Stimulated activated CD8-positive, alpha-beta memory T cell treated with anti-CD3 and anti-CD28 coated beads, Interleukin-4, amount 100 ng/mL, for 48 hours (primary cell): ENCODE measurements at places on chromosomes 16 and 17.

DNA sequence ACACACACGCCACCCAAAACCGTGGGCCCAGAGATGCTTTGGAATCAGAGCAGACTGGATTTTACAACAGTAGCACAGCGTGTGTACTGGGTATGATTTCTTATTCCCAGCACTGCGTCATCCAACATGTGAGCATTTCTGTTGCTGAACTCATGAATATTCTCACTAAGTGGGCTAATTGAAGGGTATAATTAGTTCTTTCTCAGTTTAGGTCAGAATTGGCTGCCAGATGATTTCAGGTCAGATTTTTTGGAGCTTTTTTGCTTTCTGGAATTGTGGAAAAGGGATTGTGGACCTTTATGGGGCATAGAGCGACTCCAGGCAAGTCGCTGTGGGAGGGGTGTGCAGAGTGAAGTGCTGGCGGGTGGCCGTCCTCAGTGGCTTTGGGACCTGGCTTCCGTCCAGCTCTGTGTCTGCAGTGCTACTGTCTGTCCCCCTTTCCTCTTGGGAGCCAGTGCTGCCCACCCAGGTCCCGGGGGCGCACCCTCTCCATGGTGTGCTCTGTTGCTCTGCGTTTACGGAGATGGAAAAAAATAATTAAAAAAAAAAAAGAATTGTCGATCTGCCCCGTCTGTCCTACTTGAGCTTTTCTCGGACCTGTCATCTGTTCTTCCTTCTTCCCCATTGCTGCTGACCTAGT, 25.0 kb downstream of the FOXK2 start:
- no peak for DNase-seq

- DNase-seq = no peak
Observed at GRCh38 chr16:56211435-56211981, 20.2 kb downstream of the GNAO1 start.

GRCh38 chr17:27539152-27539551, 82.9 kb downstream of the KSR1 start:
- DNase-seq = no peak

DNA sequence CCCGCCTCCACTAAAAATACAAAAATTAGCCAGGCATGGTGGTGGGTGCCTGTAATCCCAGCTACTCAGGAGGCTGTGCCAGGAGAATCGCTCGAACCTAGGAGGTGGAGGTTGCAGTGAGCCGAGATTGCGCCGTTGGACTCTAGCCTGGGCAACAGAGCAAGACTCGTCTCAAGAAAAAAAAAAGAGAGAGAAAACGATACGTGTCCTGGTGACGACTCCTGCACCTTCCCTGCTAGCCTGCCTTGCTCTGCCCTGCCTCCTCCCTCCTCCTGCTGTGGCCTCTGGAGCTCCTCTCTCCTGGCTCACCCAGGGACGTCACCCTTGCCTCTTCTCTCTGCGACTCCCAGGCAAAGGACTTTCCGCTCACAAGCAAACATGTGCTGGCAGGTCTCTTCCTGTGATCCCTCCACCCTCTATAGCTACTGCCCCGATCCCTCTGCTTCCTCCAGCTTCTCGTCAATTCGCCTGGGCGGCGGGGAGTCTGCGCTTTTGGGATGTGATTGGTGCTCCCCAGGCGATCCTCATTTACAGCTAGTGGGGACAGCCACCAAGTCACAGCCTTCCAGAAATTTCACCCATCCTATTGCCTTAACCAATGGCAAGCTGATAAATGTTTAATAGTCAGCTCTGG, 25.5 kb upstream of the CBX4 start:
- DNase-seq = no peak

DNA sequence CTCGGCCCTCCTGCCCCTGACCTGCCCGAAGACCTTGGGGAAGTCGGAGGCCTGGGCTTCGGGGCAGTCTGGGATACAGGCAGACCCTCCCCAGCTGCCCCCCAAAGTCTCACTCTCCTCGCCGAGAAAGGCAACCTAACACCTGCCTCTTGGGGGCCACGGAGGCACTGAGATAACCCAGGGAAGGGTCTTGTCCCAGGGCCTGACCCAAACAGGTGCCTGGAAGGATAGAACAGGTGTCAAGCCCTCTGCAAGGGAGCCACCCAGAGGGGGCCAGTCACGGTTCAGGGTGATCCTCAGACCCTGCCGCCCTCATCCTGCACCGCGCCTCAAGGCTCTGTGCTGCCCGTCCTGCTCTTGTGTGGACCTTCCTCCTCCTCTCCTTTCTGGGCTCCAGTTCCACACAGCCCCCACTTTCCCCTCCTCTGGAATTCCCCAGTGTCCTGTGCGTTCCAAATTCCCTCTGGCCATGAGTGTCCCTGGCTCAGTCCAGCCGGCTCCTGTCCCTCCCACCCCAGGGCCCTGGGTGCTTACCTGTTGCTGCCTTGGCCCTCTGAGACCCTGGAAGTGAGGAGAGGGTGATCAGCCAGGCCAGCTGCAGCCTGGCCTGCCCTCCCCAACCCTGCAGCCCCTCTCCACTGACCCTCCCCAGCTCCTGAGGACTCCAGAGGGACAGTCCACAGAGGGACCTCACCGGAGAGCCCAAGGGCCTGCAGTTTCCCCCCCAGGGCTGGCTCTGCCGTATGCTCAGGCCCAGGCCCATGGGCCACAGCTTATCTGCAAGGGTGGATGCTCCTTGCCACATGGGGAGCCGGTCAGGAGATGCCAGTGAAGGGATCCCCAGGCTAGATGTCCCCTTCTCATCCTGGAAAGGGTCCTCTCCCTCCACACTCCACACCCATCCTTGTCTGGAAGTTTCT, 3.8 kb downstream of the PRSS27 start:
- DNase-seq = no peak

- DNase-seq = no peak
Observed at GRCh38 chr16:66580605-66581209, 1.4 kb downstream of the CMTM2 start.

DNA sequence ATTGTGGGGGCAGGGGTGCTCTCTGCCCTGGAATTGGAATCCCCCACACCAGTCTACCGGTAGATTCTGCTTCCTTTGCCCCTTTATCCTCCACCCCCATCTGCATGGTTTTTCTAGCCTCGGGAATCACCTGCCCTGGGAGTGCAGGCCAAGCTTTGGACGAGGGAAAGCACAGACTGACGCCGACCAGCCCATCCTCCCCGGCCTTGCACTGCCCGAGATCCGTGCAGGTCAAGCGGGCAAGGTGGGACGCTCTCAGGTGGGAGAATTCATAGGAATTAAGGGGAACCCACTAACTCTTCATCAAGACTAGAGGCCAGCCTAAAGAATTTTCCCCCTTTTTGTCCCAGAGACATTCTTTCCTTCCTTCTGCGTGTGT, 9.9 kb upstream of the HOXB13 start:
- no peak for DNase-seq

DNA sequence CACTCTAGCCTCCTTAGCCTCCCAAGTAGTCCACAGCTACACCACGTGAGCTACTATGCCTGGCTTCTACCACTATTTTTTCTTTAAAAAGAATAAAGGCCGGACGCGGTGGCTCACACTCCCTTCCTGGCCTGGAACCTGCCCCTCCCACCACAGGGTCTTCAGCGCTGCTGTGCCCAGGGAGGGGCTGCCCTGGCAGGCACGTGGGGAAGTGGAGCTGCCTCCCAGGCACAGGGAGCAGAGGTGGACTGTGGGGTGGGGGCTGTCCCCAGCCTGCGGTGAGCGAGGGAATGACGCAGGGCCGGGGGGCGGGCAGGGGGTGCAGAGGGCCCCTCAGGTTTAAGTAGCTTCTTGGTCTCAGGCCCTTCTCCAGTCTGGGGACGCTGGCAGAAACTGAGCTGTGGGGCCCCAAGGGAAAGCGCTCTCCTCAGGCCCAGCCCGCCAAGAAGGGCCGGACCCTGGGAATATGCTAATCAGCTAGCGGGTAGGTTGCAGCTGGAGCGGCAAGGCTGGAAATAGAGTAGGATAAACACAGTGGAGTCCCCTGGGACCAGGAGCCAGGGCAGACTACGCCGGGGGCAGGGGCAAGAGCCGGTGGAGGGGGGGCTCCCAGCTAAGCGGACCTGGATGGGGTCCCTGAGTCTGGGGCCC, 46.8 kb downstream of the TIMM22 start:
- DNase-seq = no peak

DNA sequence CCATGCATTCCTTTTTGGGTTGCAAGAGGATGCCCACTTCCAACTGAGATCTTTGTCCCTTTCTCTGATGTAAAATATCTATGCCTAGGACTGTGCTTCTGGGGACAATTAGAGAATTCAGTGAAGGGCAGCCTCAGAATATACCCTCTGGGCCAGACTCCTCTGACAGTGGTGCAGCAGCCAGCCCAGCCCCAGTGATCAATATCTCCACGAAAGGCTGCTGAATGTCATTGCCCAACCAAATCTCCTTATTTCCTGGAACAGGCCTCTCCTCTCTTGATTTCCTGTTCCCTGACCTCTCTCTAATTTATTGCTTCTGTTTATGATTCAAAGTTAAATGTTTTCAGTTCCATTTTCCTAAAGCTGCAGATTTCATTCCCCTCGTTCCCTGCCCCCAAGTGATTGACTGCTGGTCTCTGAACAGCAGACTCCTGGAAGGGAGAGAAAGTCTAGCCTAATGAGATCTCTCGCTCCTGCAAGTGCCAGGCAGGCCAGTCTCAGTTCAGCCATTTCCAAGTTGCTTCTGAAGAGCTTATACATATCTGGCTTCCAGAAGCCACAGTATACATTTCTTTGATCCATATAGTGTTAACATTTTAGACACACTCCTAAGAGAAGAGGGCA, 104.4 kb upstream of the SALL1 start:
- DNase-seq = no peak

DNA sequence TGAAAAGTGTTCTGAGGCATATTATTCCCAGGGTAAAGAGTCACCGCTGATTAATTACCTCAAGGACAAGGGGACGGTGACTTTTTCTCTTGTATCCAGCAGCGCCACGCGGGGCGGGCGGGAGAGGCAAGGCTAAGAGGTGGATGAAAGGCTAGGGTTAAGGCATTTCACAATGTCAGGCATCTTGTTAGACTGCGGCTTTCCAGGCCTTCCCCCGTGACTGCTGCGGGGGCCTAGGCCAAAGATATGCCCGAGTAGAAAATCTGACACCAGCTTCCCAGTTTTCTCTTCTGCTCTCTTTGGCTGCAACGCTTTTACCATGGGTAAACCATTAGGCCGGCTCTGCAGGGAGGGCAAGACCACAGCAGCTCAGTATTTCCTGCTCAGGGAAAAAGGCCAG, 698.2 kb downstream of the MAF start:
- no peak for DNase-seq

DNA sequence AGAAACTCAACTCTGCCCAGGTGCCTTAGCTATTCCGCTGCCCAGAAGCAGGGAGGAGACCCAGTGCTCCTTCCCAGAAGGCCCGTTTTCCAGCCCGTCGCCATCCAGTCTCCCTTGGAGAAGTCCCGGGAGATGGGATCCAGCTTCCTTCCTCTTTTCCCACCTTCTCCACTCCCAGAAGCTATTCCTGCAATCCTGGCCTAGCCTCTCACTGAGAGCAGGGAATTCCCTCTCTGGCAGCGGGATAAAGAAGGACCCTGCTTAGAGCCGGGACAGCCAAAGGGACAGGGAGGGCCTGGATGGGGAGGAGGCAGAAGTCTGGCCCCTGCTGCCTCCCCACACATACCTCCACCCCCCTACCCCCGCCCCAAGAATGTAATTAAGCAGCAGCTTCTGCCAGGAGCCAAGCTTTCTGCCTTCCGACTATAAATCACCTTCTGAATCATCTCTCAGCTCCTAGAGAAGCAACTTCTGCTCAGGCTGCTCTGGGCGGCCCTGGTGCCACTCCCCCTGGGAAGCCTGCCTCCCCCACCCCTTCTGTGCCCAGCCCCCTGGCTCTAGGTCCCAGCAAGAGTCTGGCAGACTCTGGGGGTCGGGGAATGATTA, 6.4 kb downstream of the WNT3 start:
- DNase-seq = no peak

- no peak for DNase-seq
Observed at GRCh38 chr17:8384801-8385378, 1.9 kb upstream of the RPL26 start.

- DNase-seq = no peak
Observed at GRCh38 chr17:44204441-44204882, 4.8 kb upstream of the ATXN7L3 start.

GRCh38 chr17:28372203-28372944, 880 bp downstream of the SARM1 start:
- peak; percentile 57 for DNase-seq

GRCh38 chr16:10812312-10813098, 6.1 kb downstream of the TVP23A start:
- no peak for DNase-seq
